Ureter (tissue), 1 donor: ENCODE measurements at places on chromosomes 4 and X. TPM values are rescaled to one million over a fixed set of nuclear protein-coding genes. Genes with fewer than 3 reads are reported as not detected.

- no peak for DNase-seq
Observed at GRCh38 chr4:108342325-108342970, 173.7 kb upstream of the LEF1 start.

DNA sequence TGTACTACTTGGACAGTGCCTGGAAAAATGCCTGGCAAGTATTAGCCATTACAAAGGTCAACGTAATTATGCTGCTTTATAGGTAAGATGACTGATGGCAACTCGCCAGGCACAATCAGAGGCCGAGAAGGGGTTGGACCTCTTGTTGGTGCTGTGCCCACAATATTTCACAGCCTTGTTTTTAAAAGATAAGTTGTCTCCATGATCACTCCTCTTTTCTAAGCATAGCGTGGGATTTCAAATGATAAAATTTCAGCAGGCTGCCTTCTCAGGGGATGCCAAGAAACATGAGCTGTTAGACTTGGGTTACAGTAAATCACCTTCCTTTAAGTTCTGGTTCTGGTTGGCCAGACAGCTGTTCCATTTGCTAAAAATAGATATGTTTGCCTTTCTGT is 26.9 kb downstream of the HOPX start:
- DNase-seq: peak; percentile 53

- no peak for DNase-seq
Observed at GRCh38 chrX:11481035-11481434, 184.7 kb downstream of the ARHGAP6 start.

GRCh38 chr4:145871209-145871608 is 67.4 kb downstream of the ZNF827 start:
- no peak for DNase-seq

GRCh38 chr4:100299046-100299840 is 109.0 kb upstream of the DDIT4L start:
- DNase-seq: no peak

- no peak for DNase-seq
Observed at GRCh38 chr4:37635155-37635554, 51.0 kb downstream of the RELL1 start.

DNA sequence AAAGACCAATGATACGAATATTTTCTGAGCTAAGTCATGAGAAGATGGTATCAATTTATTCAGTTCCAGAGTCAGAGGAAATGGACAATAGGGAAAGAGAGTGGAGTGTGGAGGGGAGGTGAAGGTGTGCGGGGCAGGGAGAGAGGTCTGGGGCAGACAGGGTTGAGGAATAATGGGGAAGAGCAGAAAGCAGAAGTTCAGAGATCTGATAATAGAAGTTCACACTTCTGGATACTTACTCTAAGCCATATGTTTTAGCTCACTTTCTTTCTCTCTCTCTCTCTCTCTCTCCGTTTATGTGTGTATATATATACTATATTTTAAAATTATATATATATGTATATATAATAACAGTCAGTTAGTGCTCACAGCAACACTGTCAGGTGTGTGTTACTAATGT is 40.4 kb downstream of the FOXR2 start:
- no peak for DNase-seq

GRCh38 chr4:139011225-139011950 is 4.2 kb upstream of the NOCT start:
- no peak for DNase-seq

- DNase-seq: no peak
Observed at GRCh38 chr4:109410776-109411175, 22.8 kb upstream of the SEC24B start.

GRCh38 chr4:148006001-148006400 is 274.1 kb downstream of the ARHGAP10 start:
- no peak for DNase-seq

DNA sequence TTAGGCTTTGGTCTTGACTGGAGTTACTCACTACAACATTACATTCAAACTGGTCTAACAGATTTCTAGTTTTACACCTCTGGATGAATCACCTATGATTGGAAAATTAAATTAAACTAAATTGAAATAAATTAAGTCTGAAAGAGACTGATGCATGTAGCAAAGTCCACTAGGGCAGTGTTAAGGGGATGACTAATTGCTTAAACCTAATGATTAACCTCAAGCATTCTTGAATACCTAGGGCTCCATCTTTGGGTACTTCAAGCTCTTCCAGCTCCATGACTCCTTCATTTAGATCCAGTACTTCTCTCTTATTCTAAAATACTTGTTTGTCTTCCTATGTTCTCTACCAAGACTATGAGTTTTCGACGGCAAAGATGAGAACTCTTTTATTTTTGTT is 86.8 kb downstream of the SH2D1A start:
- no peak for DNase-seq

DNA sequence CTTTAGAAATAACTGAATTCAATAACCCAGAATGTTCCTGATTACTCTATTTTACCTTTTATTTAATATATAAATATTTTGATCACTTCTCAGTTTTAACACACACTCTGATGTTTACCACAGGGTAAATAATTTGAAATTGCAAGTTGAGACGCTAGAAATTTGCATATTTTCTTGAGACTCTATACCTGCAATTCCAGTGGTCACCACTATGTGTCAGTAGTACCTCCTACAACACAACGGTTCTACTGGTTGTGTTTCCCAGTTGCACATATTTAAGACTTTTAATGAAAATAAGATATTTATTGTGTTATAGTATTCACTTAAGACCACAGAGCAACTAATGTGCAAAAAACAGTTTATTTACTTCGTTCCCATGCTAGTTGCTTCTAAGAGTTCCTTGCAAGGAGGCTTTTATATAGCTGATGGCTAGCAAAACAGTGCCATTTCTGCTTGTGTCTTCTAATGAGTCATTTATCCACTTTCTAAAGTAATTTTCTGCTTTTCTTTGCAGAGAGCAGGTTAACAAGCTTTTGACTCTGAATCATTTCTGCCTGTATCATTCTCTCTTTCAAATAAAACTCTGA is 98.9 kb upstream of the PDLIM3 start:
- no peak for DNase-seq

GRCh38 chrX:111568354-111568753 is 56.9 kb downstream of the SERTM2 start:
- no peak for DNase-seq

GRCh38 chr4:135508006-135508714 is 1306.6 kb upstream of the PABPC4L start:
- DNase-seq: no peak

DNA sequence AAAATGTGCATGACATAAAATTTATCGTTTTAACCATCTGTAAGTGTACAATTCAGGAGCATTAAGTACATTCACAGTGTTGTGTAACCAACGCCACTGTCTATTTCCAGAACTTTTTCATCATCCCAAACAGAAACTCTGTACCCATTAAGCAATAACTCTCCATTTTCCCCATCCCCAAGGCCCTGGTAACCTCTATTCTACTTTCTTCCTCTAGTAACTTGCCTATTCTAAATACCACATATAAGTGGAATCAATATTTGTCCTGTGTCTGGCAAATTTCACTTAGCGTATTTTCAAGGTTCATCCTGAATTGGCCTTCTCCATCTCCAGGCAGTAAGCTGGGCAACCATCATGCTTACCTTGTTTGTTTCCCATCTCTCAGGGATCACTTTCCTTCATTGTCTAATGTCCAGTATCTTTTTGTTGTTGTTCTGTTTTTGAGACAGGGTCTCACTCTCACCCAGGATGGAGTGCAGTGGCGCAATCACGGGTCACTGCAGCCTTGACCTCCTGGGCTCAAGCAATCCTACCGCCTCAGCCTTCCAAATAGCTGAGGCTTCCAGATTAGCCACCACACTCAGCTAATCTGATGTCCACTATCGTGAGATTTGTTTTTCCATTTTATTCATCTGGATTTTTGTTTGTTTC is 17.7 kb upstream of the GRIPAP1 start:
- DNase-seq: no peak

GRCh38 chr4:141812158-141812557 is 175.8 kb downstream of the IL15 start:
- no peak for DNase-seq

- no peak for DNase-seq
Observed at GRCh38 chr4:146638786-146639505, at the start of gene POU4F2. Gene POU4F2 (plus strand): TSS chr4:146638893. CDS start chr4:146639141, 248 bp downstream.

DNA sequence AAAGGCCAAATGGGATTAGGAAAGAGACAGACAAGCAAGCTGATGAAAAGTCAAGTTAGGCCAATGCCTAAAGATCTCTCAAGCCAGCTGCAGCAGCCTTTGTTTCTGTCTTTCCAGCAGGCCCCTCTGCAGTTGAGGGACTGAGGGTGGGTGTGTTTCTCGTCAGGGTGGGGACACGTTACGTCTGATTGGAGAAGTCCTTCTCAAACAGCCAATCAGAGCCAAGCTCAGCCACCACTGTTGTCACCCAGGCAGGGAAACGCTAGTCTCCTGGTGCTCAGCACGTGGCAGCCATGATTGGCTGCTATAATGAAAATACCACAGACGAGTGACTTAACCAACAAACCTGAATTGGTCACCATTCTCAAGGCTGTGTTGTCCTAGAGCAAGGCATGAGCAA is 177.1 kb upstream of the LCORL start:
- DNase-seq: no peak

DNA sequence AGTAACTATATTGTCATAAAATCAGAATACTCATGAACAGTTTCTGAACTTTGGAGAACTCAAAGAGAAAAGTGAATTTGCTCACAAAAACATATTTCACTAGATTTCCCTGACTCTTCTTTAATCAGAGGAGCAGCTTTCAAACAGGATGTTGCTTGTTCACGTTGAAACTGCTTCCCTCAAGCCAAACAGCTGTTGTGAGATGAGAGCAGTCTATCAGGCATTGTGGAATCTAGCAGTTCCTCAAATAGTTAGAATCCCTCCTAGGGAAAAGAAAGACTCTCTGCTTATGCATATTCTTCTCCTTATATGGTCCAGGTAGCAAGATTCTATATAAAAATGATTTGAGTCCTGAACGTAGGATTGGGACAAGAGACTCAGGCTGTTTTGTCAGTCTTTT is 1012.1 kb downstream of the FAM133A start:
- DNase-seq: no peak

DNA sequence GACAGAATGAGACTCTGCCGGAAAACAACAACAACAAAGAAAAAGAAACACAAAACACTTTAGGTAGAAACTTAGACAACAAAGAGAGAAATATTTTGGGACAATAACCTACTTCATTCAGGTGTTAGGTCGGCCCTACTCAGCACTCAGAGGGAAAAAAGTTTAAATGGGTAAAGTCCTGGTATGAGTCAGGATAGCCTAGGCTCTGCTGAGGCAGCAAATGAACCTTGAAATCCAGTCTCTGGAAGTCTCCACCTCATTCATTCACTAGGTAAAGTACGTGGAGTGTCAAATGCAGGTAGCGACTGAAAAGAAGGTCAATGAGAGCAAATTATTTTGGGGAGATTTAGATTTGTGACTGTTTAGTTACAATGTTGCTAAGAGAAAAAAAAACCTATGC is 127.4 kb downstream of the FHDC1 start:
- DNase-seq: no peak

DNA sequence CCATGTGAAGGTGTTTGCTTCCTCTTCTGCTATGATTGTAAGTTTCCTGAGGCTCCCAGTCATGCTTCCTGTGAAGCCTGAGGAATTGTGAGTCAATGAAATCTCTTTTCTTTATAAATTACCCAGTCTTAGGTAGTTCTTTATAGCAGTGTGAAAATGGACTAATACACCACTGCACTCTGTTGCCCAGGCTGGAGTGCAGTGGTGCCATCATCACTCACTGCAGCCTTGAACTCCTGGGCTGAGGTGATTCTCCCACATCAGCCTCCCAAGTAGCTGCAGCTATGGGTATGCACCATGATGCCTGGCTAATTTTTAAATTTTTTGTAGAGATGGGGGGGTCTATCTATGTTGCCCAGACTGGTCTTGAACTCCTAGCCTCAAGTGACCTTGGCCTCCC is 15.8 kb upstream of the IGFBP7 start:
- DNase-seq: no peak

GRCh38 chr4:121510341-121510874 is 129.6 kb upstream of the QRFPR start:
- DNase-seq: no peak

- no peak for DNase-seq
Observed at GRCh38 chr4:38704622-38705154, 40.7 kb downstream of the KLF3 start.

GRCh38 chr4:47471591-47471990 is 8.1 kb upstream of the COMMD8 start:
- no peak for DNase-seq

DNA sequence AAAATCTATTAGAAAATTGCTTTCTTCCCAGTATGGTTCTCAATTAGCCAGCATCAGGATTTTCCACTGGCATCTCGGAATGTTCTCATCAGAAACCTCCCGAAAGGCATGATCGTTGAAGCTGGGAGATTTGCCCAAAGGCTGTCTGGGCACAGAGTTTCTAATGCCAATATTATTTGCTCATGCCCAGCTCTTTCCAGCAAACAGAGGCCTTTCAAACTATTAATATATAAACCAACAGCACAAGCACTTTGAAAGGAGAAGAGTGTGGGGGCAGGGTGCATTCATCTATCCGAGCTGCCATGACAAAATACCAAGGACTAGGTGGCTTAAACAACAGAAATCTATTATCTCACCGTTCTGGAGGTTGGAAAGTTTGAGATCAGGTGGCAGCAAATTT is 88.3 kb upstream of the MSX1 start:
- no peak for DNase-seq

DNA sequence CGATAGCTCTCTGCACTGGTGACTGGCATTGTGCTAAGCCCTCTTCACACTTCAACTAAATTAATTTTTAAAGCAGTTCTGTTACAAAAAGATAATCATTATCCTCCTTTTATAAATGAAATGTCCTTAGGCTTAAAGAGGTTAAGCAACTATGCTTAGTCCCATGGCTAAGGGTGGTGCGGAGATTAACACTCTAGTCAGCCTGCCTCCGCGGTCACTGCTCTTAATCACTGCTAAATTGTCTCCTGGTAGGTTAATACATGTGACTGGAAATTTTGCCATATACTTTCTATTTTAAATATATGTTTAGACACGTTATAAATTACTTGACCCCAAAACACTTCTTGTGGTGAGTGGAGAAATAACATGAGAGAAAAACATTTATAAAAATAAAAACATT is 473.7 kb downstream of the CENPC start:
- DNase-seq: no peak

- DNase-seq: no peak
Observed at GRCh38 chr4:27720010-27720766, 859.5 kb downstream of the STIM2 start.

GRCh38 chrX:37854748-37855147 is 7.4 kb upstream of the DYNLT3 start:
- no peak for DNase-seq

- DNase-seq: peak; percentile 64
Observed at GRCh38 chr4:123350191-123350544, 46.4 kb upstream of the SPRY1 start.

GRCh38 chr4:20418861-20419451 is 167.3 kb downstream of the SLIT2 start:
- no peak for DNase-seq

Gene ATP2B3
- total RNA-seq: not detected

Gene TCEAL2
- total RNA-seq: 11.7 TPM

Gene BST1
- 18.6 TPM for total RNA-seq

Gene FRMPD3
- 0.96 TPM for total RNA-seq

Gene MAGEC1
- total RNA-seq: not detected

Gene ALB
- 11.9 TPM for total RNA-seq

Gene SERTM2
- total RNA-seq: 5.6 TPM

Gene COL4A6
- total RNA-seq: 16.1 TPM
